ENCODE measurements at places on chromosomes 4 and X.
A peak's percentile ranks its signal among the peaks of the same experiment; 100 is the strongest.

DNA sequence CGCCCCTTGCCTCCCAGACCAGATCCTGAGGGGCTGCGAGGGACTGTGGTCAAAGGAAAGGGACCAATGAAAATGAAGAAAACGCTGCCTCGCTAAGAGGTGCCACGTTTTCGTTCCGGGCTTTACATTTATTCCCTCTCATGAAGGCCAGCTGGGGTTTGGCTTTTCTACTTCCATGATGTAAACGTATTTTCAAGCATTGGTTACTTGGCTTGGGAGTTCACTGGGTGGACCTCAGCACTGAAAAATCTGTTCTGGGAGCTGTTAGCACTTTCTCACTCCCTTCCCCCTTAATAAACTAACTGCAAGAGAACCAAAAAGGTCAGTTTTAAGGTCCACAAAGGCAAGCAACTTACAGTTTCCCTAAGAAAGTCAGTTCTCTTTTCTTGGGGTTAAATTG, 40.6 kb upstream of the ADGRG2 start:
- no peak for DNase-seq

DNA sequence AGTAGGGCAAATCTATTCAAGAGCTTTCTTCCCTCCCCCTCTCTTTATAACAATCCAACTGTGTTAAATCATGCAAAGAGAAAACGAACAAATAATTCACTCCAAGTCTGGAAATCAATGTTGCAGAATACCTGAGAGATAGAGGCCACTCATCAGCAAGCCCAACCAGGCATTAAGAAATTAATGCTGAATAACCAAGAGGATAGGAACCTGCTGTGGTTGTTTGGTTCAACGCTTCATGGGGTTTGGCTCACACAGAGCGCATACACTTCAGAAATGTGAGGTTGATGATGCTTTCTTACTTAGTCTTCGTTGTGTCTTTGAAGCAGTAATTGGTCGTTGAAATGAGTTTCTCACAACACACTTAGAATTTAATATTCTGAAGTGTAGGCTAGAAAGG, 1540.0 kb upstream of the PABPC4L start:
- no peak for DNase-seq

GRCh38 chr4:183602557-183603027, 56.4 kb downstream of the RWDD4 start:
- DNase-seq = no peak

- DNase-seq = no peak
Observed at GRCh38 chrX:12767856-12768255, 23.4 kb upstream of the PRPS2 start.

GRCh38 chr4:2786152-2786671, 6.7 kb upstream of the SH3BP2 start:
- DNase-seq = peak; percentile 58

- DNase-seq = no peak
Observed at GRCh38 chr4:126715681-126716080, 917.1 kb upstream of the INTU start.

GRCh38 chr4:57726154-57726553, 616.0 kb upstream of the IGFBP7 start:
- DNase-seq = no peak

GRCh38 chr4:119697887-119698393, 69.3 kb upstream of the PDE5A start:
- no peak for DNase-seq

DNA sequence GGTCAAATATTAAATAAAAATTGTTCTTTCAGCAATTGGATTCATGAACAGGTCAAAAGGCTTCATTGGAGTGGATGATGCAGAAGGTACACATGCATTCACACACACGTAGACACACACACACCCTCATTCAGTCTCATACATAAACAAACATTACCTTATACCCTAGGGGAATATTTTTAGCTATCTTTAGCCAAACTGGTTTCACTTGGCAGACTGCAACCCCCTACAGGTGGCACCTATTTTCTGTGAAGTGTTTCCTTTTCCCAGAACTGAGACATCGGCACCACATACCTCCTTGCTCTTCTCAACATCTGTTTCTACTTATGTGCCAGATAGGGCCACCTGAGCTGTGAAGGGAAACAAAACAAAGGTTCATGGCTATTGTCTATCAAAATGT, 18.5 kb upstream of the KDR start:
- no peak for DNase-seq

- no peak for DNase-seq
Observed at GRCh38 chr4:85644061-85644460, 169.1 kb downstream of the ARHGAP24 start.

GRCh38 chr4:48331577-48332330, 9.6 kb upstream of the SLAIN2 start:
- no peak for DNase-seq

GRCh38 chr4:78293348-78293747, 236.2 kb downstream of the FRAS1 start:
- DNase-seq = no peak

GRCh38 chrX:13013363-13014110, 30.9 kb downstream of the FAM9C start:
- no peak for DNase-seq

DNA sequence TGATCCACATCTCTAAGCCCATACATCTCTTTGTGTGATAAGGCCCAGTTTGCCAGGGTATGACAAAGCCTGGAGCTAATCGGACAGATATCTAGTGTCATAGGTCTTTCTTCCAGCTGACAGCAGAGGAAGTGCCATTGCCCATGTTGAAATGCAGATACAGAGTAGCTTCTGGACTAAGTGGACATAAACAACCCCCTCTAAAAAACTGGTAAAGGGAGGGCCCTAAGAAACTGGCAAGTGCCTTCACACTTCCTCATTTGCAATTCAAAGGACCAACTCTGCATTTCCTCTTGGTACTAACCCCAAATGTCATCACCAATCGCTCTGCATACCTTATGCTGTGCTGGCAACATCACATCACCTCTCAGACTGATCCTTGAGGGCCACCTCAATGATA, 20.8 kb downstream of the ARHGEF6 start:
- DNase-seq = no peak

DNA sequence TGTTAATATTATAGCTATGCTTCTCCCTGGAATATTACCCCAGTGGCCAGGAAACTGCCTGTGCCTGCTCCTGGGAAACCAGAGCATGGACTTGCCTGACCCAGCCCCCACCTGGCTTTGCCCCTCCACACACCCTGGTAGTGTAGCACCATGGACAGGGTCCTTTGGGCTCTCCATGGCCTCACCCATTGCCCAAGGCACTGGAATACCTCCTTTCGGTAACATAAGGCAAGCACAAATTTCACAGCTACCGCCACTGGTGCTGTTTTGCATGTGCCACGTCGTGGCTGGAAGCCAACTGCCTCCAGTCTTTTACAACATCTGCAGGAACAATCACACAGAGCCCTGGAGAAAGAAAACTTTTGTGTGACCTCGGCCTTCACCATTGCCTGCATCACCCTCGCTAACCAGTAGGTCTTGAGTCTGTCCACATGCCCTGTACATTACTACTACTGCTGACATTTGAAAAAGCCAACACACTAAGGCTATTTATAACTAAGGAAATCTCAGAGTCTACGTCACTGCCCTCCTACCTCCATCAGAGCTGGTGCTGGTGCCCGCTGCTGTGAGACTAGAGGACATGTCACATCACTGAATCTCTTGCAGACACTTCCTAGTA, 47.7 kb downstream of the HPGD start:
- DNase-seq = no peak

DNA sequence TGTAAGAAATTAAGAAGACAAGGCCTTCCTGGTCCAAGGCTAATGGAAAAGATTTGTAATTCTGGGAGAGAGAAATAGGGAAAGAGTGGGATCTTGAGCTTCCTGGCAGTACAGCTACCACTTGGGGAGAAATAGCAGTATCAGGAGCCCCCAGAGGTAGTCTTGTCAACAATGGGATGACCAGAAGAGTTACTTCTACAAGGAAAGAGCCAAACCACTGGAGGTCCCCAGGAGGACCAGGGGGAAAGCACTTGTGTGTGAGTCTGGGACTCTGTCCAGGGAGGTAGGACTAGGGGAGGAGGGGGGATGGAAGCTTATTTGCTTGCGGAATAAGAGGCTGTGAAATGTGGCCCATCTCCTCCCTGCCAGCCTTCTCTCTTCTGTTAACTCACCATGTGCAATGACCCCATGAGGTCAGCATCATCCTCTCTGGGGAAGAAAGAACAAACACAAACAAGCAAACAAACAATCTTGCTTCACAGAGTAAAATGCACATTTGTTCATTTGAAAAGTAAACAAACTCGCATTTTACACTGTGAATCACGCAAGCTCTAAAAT, 160.1 kb downstream of the STK32B start:
- no peak for DNase-seq

- no peak for DNase-seq
Observed at GRCh38 chr4:148664636-148665035, 222.4 kb upstream of the NR3C2 start.

DNA sequence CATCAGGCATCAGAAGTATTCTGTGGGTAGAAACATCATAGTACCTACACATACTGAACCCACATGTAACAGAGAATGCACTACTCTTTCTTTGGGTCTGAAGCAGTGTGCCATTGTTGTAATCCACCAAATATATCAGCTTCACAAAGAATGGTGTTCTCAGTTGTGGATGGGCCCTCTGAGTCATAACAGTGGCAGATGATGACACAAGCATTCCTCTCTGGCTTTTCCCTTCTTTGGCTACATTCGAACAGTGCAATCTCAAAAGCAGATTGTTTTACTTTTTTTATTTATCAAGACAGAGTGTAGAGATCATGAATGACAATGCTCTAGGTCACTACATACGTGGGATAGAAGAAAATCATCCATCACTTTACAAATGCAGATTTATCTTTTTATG, 247.2 kb upstream of the EPHA5 start:
- no peak for DNase-seq

GRCh38 chrX:118199997-118200396, 83.4 kb upstream of the KLHL13 start:
- no peak for DNase-seq

DNA sequence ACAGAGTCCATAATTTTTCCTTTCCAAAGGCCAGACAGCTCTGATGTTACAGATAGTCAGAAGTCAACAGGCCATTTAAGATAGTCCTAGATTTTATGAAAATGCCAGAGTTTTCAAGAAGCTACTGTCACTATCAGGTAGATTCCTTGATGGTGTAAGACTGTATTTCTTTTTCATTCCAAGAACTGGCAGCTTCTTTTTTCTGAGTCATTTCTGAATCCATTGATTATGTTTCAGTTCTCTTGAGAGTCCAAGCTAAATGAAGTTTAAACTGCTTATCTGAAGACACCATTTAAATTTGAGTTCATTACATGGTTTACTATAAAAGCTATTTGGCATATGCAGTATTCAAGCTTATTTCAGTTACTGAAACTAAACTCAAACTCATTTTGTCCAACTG, 44.6 kb downstream of the RASSF6 start:
- DNase-seq = no peak

DNA sequence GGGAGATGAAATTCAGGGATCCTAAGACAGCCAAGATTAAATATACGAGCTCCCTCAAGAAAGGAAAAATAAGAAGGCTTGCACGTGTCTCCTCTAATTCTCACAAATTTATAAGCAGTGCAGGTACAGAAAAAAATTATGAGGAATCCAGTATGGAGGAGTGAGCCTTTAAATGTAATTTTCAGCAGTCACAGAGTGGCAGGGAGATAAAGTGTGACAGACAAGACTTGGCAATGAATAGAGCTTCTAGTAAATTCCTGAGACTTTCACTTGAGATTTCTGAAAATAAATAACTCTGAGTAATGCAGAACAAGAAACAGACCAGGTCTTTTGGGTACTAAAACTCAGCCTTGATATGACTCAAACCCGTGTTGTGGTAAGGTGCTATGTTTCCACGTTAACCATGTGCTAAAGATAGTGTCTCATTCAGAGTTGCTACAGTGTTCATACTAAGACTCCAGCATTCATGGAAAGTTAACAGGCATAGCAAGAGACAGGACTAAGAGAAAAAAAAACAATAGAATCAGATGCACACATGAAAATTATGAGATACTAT, 119.8 kb downstream of the SPOCK3 start:
- DNase-seq = no peak

- no peak for DNase-seq
Observed at GRCh38 chr4:19403786-19404370, 847.8 kb upstream of the SLIT2 start.

- DNase-seq = no peak
Observed at GRCh38 chr4:2591189-2591588, 54.7 kb downstream of the FAM193A start.

DNA sequence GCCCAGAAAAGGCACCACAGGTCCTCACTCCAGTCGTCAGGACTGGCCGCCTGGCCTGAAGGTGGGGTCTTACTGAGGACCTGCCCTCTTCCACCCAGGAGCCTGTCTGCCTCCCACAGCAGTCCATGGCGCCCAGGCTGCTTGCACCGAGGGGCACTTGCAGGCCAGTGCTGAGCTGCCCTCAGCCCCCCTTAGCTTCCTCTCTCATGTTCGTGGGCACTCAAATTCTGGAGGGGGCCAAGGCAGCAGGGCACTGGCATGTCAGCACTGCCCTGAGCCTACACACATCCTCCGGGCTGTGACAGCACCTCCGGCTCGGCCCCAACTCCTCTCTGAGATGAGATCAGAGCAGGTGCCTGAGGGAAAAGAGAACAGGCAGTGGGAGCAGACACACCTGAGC, 27.2 kb upstream of the ZBTB33 start:
- DNase-seq = no peak

DNA sequence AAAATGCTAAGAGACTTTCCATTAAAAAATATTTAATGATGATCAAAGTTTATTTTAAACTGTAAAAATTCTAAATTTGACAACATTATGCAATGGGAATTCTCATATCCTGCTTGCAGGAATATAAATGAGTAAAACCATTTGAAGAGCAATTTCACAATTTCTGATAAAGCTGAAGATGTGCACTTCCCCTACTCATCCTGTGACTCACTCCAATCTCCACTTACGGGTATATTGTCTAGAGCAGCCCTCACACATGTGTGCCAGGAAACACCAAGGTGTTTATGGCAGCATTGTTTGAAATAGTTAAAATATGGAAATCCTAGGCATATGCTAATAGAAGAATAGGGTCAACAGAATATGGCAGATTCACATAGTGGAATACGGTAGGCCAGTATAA, 158.4 kb downstream of the PDHA2 start:
- DNase-seq = no peak

- DNase-seq = no peak
Observed at GRCh38 chr4:65367306-65367705, 303.0 kb downstream of the EPHA5 start.

- DNase-seq = no peak
Observed at GRCh38 chr4:3530663-3531254, 1.5 kb downstream of the LRPAP1 start.

DNA sequence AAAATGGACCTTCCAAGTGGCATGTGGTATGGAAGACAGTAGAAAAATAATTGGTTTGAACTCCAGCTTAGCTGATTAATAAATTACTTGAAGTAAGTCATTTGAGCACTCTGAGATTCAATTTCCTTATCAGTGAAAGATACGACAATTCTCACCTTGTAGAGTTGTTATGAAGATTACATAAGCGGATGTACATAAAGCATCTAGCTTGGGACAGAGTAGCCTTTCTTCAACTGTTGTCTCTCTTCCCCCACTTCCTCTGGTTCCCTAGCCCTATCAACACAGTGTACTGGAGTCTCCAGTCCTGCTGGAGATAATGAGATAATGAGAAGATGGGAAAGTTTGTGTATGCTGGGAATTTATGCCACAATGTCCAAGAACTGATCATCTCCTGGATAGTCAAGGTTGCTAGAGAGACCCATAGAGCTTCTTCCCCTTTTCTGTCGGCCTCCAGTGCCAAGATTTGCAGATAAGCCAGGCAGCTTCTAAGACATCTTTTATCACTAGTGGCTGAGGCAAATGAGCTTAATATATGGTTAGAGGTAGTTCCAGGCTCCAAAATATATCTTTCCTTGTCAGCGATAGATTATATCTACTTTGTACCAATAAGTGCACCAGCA, 33.9 kb downstream of the VSIG4 start:
- no peak for DNase-seq
